ENCODE measurements at places on chromosomes 3 and 15.

- DNase-seq: no peak
These were observed 5.2 kb downstream of the GNAI2 start for GRCh38 chr3:50241163-50241562.

- DNase-seq: no peak
These were observed 67.5 kb upstream of the TJP1 start for GRCh38 chr15:29889542-29890329.

- DNase-seq: no peak
These were observed 50.8 kb upstream of the SYN2 start for GRCh38 chr3:11953350-11953749.

DNA sequence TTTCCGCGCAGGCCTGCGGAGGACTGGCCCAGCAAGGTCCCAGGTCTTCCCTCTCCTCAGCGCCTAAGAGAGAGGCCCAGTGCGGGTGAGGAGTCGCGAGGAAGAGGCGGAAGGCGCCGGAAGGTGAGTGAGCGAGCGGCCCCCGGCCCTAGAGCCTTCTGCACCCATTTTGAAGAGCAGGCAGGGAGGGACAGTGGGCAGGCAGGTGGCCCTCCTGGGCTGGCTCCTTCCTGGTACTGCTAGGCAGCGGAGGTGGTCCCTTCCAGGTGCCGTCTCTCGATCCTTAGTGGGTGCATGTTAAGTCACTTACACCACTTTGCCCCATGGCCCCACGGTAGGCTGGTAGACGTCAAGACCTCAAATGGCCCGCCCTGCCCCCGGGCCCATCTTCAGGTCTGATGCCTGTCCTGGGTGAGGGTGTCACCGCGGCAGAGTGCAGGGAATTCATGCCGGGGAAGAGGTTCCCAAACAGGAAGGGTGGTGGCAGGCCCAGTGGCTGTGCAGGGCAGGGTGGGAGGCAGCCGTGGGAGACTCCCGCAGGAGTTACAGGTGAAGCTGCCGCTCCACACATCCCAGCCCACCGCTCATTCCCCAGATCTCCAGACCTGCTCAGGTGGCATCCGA is 14.4 kb downstream of the PAK6 start:
- DNase-seq: no peak

DNA sequence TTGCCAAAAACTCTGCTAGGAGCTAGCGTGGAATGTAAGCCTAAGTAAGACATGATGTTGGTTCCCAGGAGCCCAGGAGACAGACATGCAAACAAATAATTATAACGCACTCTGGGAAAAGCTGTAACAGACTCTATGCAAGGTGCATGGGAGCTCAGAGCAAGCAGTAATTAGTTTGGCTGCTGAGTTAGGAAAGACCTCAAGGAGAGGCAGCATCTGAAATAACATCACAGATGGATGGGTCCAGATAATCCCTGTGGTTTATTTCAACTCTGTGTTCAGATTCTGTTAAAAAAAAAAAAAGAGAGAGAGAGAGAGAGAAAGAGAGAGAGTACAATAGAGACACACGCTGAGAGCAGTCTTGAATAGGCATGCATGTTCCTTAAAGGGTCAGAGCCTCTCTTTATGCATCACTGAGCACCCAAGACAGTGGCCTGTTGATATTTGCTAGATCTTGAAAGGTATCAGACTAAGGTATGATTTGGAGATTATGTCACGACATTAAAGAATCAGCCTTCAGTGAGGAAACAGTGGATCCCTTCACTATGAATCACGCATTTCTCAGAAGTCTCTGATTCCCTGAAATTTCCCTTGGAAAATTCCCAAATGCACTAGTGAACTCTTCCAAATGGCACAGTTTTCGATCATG is 124.4 kb upstream of the LIPC start:
- DNase-seq: peak; percentile 6

DNA sequence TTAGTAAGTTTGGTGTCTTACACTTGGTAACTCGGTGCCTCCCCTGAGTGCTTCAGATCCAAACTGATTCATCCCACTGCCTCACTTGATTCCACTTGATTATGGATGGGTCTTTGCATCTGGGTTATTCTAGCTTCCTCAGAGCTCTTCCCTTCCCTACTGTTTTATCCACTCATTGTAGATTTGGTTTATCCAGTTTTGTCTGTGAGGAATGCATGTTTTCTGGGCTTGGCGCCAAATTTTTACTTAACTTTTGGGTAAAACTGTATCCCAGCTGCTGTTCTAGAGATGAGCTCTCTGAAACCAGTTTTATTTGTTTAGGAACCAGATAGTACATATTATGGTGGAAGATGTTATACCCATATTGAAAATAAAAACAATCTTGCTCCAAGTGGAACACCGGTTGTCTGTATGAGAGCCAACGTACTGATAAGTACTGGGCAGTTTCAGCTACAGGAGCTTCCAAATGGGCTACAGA is 20.9 kb downstream of the RAD54L2 start:
- DNase-seq: peak; percentile 30

DNA sequence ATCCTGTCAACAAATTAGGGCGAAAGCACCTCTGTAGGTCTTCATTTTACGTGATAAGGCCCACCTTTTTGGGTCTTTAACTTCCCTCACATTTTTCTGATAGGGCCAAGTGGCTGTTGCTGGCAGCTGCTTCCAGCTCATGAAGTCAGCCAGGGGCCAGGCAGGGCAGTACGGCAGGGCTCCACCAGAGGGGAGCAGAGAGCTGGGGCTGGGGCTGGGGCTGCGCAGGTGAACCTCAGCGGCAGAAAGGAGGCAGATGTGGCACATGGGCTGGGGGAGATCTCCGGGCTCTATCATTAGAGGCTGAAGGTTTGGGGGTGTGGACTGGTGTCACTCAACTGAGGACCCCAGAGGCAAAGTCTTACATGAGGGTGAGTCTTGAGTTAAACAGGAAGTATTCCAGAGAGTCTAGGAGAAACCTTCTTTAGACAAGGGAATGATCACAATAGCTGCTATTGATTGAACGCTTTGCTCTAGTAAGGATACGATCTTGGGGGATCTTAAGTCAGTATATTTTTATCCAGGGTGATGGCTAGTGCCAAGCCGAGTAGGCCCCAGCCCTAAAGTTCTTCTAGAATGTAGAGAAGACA is 62.8 kb upstream of the MEX3B start:
- no peak for DNase-seq

- no peak for DNase-seq
These were observed 53.1 kb upstream of the ABHD2 start for GRCh38 chr15:89035150-89035549.

GRCh38 chr15:64163659-64164362 is 989 bp upstream of the PPIB start:
- DNase-seq: no peak

GRCh38 chr15:90936823-90937222 is 1.7 kb downstream of the UNC45A start:
- DNase-seq: no peak

DNA sequence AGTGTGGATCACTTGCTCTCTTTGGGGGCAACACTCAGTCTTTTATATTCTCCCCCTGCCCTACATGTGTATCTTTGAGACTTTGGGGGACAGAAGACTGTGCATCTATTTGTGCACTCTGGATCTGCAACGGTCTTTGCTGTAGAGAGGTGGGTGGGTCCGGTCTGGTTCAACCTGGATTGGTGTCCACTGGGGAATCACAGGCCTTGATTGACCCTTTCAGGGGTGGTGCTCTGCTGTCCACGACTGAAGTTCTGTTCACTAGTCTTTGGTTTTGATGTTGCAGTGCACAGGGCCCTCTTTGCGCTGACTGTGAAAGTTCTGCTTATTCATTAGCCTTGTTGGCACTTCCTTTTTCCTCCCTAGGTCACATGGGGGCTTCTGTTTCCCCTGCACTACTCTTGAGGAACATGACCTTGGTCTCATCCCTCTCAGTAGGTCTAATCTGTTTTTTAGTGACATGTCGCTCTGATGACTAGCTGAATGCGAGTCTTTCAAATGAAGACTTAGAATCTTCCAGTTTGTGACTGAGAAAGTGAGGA is 284.2 kb downstream of the SV2B start:
- no peak for DNase-seq

DNA sequence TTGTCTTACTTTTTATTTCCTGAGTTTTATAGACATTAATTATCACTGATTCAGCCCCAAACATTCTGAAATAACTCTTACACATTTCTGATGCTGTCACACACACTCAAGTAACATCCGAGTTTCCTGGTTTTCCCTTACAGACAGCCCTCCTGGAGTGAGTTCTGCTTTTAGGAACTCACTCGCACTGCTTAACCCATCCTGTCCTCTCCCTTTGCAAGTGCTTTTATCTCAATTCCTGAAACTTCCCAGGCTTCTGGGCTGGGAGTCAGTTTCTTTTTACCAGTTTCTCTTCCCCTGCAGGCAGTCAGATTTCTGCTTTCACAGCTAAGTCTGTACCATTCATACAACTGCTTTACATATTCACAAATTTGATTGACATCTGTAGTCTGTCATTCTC is 15.6 kb upstream of the SH3GL3 start:
- no peak for DNase-seq

- DNase-seq: no peak
These were observed 10.1 kb downstream of the RCN2 start for GRCh38 chr15:76941636-76942035.

DNA sequence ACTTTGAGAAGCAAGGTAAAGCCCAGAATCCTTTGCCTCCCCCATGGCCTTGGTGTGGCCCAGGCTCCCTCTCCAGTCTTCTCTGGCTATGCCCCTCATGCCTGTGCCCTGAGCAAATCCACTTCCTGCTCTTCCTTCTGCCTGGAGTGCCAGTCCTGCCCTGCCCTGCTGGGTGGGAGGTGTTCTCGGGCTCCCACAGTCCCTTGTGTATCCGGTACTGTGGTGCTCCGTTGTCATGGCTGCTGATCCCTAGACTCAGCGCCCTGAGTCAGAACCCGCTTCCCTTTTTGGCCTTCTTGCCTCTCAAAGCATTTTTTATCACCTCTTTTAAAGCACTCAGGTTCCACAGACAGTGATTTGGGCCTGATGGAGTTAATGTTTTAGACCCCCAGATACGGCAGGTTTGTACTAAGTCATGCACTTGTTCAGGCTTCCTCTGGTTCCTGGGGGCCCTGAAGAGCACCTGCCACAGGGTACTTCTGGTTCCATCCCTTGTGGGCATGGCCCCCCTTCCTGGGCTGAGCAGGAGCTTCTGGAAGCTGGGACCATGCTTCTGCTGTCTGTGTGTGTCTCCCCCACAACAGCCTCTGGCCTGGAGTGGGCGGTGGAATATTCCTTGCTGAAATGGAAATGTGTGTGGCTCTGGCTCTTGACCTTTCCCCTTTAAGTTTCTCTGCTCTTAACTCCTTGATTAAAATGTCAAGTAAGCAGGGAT is 29.6 kb upstream of the ADAMTS7 start:
- no peak for DNase-seq

GRCh38 chr3:170531657-170532335 is 54.1 kb downstream of the SLC7A14 start:
- DNase-seq: no peak

GRCh38 chr15:36323615-36324014 is 255.8 kb upstream of the CDIN1 start:
- DNase-seq: no peak

GRCh38 chr3:43644443-43644842 is 22.6 kb upstream of the ANO10 start:
- DNase-seq: no peak

DNA sequence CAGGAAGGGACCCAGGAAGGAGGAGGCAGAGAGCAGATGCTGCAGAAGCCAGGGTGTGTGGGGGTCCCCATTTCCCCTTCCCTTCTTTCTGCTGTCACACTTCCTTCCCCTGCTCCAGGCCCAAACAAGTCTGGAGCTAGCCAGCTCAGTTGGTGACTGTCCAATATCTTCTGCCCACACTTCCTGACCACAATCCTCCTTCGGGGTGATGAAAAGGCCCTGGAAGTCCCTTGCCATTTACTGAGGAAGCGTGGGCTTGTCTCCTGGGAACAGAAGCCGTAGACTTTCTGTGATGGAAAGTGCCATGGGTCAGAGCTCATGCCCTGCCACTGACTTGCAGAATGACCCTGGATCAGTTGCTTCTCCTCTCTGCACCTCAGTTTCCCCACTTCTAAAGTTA is 39.0 kb downstream of the ANAPC13 start:
- DNase-seq: no peak

DNA sequence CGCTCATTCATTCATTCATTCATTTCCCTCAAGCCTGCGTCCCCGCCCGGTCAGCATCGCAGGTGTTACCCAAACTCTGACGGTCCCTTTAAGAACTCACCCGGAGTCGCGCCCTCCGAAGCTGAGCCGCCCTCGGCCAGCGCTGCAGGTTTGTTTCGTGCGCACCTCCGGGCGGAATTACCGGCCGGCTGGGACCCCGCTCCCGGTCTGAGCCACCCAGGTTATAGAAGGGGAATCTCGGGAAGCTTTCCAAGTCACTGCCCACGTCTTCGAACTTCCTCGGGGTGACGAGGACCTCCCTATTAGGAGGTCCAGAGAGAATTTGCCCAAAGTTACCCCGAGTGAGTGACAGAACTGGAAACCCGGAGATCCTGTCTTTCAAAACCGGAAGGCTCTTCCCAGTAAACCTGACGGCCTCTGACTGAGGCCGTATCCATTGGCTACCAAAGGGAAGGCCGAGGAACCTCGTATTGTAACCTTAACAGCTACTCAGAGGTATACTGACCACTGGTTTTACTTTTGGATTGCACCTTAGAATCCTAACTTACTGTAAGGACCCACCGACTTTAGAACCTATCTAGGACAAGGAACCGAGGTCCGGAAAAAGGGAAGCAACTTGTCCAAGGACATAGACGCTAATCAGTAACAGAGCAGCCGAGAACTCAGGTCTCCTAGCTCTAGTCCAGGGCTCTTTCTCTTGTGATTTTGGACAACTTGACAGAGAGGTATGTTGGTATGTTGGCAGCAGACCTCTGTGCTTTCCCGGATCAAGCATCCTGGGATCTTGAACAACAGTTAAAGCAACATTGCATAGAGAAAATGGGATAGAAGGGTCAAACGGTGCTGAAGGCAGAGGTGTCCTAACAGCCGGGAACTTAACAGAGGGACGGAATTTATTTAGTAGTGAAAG is 788 bp upstream of the DLG1 start:
- DNase-seq: no peak

DNA sequence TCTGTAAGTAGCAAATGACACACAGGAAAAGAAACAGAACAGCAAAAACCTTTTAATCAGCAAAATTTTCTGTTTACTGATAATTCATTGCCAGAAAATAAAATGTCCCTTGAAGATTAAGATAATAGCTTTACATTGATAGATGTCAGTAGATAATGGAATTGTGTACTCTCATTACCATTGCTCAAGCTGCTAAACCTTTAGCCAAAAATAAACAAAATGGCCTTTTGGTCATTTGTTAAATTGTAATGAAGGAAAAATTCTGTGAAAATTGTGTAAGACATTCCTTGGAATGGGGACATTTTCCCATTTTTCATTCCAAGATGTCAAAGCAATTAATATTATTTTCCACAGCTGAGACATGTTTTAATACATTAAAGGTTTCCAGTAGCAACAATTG is 189.8 kb downstream of the PLOD2 start:
- DNase-seq: no peak

DNA sequence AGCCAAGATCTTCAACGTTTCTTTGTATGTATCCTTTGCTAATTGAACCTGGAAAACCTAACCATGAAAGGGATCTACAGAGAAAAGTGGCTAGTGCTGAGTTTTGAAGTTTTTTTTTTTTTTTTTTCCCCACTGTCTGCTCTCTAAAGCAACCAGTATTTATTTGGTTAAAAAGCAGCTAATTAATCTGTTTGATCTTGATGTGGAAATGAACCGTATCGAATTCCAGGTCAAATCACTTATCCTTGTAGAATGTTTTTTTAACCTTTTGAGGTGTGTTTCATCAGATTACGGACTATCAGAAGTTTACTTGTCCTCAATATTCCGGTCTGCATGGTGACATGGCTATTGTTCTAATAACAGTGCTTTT is 117.2 kb downstream of the FNDC3B start:
- no peak for DNase-seq
